ENCODE measurements at places on chromosomes 13 and 19.

DNA sequence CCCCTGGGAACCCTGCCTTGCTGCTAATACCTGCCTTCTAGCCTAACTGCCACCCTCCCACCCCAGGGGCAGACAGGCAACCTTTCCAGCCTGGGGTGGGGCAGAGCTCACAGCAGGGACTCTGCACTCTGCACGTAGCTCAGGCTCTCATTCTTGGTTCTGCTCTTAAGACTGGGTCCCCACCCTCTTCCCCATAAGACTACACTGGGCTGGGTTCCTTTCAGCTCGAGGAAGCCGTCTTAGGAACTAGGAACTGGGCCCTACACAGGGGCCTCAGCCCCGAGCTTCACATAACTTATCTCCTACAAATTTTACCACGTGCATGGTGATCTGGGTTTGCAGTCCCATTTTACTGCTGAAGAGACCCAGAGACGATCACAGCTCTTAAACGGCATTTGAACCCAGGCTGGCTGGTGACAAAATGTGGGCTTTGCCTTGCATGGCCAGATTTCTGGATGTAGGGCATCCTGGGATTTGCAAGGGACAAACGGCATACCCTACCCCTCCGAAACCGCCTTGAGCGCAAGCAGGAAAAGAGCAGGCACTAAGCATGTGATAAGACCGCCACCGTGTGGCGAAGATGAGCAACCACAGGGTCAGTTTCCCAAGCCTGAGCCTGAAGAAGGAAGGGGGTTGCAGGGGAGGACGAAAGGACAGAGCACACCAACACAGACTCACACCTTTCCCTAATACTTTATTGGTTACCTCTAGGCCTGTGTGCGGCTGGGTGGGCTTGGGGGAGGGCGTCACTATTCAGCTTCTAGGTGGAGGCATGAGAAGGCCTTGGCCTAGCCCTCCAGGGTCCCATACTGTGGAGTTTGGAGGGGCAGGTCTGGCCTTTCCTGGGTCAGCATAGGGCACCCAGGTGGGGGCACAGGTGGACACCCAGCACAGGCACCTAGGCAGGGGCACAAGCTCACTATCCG, 5.1 kb downstream of the JUNB start:
- DNase-seq: peak; percentile 82

- no peak for DNase-seq
These were observed 221.6 kb downstream of the NBEA start for GRCh38 chr13:35163674-35164073.

DNA sequence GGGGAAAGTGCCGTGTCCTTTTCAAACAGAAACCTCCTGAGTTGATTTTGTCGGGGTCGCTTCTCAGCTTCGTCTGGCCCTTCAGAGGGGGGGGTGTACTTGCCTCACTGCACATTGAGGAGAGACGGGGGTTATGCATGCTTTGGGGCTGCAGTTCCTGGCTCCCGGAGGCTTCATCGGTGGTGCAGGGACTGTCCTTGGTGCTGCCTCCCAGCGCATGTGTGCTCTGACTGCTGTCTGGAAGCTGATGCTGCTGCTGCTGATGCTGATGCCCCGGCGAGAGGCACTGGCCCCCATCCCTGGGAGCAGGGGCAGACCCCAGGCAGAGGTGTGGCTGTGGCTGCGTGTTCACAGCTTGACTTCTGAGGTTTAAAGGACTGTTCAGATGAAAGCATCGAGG, 91.0 kb downstream of the ARHGEF7 start:
- no peak for DNase-seq

GRCh38 chr13:42106998-42107397, 58.5 kb downstream of the DGKH start:
- DNase-seq: peak; percentile 55

- no peak for DNase-seq
These were observed 8.8 kb downstream of the INAFM1 start for GRCh38 chr19:47283405-47284059.

DNA sequence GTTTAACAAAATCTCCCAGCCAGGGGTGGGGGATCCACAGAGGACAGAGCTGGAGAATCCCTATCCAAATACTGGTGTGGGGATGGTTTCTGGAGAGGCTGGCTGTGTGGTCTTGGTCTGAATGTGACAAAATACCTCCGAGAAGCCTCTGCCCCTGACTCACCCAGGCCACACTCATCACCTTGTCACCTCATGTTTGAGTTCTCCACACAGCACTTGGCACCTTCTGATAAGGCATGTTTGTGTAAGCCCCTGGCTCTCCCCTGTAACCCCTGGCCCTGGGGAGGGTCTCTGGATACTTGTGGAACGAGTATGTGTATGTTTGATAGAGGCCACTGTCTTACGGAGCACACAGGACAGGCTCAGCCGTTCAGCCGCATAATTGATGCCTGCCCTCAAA, 14.7 kb downstream of the TECR start:
- DNase-seq: no peak

DNA sequence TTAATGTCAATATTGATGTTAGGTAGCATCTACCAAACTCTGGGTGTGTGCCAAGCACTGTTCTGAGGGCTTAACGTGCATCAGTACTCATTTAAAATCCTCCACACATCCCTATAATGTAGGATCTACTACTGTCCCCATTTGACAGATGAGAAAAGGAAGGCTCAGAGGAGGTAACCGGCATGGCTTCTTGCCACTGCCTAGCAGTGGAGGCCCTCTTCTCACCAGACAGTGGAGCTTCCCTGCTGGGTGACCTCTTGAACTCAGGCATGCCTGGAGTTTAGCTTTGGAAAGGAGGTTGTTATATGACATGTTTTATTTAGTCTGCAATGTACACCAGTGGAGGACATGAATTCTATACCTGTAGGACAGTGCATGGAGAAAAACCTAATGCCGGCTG, 2.1 kb downstream of the SPATA13 start:
- no peak for DNase-seq

DNA sequence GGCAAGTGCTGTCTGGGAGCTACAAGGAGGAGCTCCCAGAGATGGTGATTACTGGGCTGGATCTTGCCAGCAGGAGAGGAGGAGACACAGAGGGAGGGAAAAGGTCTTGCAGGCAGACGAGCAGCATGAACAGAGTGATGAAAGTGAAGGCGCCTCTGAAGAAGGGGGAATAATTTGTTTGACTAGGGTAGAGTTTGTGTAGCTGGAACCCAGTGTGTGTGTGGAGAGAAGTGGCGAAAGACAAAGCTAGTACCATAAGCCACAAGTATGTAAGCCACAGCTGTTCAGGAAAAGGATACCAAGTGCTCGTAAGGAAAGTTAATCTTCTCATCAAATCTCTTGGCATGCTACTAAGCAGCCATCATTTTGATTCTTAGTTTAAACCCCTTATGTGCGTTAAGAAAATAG, 5.4 kb downstream of the FLT1 start:
- no peak for DNase-seq

DNA sequence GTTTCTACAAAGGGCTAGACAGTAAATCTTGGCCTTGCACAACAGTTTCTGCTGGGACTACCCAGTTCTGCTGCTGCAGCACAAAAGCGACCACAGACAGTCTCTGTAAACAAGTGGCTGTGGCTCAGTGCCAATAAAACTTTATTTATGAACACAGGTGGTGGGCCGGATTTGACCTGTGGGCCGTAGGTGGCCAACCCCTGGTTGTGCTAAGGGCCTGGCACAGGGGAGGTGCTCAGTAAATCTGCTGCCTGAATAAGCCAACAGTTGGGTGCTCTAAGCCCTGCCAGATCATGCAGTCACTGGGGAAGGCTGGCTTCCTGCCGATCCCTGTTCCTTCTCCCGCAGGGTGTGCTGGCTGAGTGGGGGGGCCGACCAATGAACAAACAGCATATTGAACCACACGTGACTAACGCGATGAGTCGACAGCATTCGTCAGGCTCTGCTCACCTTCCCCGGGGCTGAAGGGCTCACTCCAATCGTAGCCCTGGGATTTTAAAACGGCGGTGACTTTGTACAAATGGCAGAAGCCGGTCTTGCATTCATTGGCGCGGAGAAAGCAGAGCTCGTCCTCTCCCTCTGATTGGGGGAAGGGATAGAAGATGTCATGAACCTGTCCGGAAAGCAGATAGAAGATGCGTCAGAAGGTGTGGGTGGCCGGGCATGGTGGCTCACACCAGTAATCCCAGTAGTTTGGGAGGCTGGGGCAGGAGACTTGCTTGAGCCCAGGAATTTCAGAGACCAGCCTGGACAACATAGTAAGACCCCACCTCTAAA, 24.3 kb upstream of the MYDGF start:
- peak; percentile 99 for DNase-seq

DNA sequence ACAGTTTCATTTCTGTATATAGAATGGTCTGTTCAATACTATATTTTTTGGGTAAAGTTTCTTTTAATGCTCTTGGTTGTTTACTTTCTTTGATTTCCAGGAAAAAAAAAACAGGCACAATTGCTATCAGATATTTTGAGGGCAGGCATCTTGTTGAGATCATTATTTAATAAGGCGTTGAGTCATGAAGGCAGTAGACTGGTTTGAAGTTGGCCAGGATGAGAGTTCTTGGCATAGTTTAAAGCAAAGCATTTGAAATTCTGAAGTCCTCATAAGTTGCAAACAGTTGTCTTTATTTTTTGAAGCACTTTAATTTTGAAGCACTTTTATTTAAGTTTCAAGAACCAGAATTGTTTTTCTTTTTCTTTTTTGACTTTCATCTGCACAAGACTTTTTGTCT, 2.6 kb upstream of the ZNF175 start:
- no peak for DNase-seq

DNA sequence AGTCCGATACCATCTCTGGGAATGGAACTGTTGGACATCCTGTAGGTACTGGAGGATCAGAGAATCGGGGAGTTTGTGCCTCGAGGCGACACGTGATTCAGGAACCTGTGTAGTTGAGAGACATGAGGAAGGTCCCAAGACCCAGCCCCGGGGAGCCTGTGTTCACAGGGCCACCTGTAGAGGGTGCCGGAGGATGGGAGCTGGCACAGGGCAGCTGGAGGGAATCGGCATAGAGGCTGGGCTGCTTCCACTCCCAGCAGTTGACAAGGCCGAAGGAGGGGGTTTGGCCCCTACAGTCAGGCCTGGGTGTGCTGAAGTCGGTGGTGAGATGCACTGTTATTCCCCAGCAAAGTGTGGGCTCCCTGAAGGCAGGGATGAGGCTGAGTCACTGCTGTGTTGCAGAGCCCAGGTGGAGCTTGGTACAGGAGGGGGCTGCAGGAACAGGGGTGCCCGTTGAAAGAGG, 2.5 kb upstream of the ISYNA1 start:
- DNase-seq: no peak

- no peak for DNase-seq
These were observed 688.6 kb upstream of the SLITRK1 start for GRCh38 chr13:84570831-84571230.

DNA sequence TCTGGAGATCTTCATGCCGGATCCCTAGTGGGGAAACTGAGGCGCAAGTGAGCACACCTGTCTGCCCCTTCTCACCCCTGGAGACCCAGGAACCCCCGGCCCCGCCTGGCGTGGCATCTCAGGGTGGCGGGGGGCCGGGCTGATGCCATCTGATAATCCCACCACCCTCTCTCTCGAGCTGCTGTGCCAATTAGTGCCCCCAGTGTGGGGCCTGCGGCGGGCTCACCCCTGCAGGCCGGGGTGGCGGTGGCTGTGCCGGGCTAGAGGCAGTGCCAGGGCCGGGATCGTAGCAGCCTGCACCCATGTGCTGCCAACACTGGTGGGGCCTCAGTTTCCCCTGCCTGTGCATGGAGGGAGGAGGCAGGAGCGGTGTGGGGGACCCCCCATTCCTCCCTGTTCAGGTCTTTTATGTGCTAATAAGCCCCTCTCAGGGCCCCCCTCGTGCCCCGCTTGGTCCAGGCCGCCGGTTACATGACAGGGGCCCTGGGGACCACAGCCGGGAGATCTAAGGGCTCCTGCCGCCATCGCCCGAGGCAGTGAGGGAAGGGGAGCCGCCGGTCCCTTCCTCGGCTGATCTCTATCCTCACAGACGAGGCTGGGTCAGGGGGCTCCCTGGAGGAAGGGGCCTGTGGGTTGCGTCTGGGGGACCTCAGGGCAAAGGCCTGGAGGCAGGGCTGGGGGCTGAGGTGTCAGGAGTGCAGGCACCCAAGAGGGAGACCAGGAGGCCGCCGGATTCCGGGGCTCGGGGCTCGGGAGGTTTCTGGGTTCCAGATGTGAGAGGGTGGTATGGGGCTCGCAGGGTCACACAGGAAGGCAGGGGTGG, 8.3 kb downstream of the EFNA2 start:
- no peak for DNase-seq

All from Caki2 (cell line).